ENCODE measurements at places on chromosomes 3 and 15.

DNA sequence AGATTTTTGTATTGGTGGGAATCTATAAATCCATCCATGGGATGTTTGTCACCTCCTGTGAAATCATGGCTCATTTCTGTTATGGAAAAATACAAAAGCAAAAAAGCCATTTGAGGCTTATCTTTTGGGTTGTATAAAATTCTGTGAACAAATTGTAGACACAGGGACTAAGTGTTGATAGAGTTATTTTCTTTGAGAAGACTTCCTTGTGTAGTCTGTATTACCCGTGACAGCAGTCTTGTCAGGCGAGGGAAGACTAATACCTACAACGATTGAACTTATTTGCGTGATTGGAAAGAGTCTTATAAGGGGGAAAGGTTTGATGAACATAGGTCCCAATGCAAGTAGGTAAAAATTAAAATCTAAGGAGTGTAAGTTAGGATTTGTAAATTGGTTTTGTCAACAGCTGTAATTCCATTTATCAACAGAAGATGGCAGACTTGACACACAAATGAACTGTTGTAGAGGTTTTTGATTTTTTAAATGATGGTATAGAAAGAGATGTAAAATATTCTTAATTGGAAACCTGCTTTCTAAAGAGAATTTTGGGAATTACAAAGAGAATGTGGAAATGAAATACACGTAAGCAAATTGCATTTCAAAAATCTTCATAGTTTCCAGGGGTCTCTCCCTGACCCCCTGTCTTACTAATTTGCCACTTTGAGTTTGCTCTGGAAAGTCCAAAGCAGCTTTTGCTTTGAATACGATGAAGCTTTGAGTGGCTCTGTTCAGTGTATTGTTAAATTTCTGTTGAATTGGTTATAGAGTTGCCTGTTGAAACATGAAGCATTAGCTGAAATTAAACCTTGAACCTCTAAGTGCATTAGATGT lies 33.2 kb downstream of the SLC25A26 start:
- peak; percentile 29 for DNase-seq

DNA sequence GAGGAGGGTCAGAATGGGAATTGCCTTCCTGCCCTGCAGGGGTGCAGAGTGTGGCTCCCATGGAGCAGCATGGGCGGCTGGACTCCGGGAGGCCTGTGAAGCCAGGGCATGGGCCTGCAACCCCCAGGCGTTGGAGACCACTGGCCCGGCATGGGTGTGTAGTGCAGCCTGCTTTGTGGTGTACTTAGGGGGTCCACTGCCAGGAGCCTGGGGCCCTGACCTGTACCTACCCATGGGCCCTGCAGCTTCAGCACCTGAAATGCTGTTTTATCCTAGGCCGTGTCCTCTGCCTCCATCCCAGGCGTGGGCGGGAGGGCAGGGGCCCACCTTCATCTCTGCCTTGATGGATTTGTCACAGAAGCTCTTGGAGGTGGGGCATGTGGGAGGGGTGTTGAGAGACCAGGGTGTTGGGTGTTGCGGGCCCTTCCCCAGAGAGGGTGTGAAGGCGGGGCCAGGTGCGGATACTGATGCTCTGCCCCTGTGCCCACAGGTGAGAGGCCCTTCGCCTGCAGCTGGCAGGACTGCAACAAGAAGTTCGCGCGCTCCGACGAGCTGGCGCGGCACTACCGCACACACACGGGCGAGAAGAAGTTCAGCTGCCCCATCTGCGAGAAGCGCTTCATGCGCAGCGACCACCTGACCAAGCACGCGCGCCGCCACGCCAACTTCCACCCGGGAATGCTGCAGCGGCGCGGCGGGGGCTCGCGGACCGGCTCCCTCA lies 45.0 kb downstream of the KLF13 start:
- no peak for DNase-seq

DNA sequence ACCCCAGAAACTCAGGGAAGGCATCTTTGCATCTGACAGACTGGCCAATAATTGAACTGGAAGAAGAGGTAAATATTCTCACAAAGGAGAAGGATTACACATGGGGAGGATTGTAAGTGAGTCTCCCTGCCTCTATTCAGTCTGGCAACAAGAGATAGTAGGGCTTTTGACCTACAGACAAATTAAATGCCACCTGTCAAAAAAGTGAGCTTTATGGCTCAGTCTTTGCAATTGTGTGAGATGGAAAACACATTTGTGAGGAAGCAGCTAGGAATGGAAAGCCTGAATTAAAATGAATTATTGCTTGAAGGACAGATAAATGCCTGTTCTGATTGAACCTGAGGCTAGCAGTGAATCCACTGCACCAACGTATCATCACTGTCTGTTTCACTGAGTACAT lies 173.3 kb upstream of the GOLIM4 start:
- no peak for DNase-seq

GRCh38 chr3:123949641-123950040 lies 11.4 kb downstream of the CCDC14 start:
- no peak for DNase-seq

- no peak for DNase-seq
These were observed 27.2 kb upstream of the SLC6A6 start for GRCh38 chr3:14375192-14375591.

DNA sequence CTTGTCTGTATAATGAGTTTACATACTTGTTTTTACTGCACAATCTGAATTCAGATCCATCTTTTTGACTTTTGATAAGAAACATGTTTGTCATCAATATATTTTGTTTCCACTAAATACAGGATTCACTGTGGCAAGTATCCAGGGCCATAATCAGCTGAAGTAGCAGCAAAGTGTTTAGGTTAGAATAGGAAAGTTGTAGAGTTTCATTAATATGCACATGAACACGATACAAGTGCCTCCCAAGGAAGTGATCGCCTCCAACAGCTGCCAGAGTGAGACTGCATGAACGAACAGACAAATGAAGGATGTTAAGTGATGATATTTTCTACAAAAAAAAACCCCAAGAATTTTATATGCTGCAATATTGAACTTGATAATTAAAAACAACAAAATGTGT lies 204.3 kb downstream of the TBL1XR1 start:
- no peak for DNase-seq

- DNase-seq = peak; percentile 45
These were observed 116.4 kb upstream of the ARHGEF3 start for GRCh38 chr3:56918111-56918568.

GRCh38 chr3:133246119-133246518 lies 153.7 kb upstream of the BFSP2 start:
- DNase-seq = no peak

DNA sequence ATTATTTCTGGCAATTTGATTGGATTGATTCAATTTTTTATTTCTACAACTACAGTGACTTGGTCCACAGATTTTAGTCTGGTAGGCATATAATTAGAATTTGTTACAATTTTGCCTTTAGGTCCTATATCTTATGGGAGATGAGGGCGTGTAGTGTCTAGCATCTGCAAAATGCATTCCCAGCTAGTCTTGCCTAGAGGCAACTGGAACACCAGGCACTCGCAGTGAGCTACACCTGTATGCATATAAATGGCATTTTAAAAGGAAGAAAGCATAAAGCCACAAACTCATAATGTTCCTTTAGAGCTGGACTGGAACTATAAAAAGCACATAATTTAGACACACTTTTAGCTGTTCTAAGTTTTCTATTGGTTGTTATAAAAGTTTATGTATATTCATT lies 17.9 kb upstream of the SPPL2A start:
- no peak for DNase-seq

GRCh38 chr3:71142441-71143161 lies 440.9 kb downstream of the FOXP1 start:
- DNase-seq = no peak

Measured in germinal center (tissue), 1 donor.